ENCODE measurements at places on chromosomes 2 and 18.

DNA sequence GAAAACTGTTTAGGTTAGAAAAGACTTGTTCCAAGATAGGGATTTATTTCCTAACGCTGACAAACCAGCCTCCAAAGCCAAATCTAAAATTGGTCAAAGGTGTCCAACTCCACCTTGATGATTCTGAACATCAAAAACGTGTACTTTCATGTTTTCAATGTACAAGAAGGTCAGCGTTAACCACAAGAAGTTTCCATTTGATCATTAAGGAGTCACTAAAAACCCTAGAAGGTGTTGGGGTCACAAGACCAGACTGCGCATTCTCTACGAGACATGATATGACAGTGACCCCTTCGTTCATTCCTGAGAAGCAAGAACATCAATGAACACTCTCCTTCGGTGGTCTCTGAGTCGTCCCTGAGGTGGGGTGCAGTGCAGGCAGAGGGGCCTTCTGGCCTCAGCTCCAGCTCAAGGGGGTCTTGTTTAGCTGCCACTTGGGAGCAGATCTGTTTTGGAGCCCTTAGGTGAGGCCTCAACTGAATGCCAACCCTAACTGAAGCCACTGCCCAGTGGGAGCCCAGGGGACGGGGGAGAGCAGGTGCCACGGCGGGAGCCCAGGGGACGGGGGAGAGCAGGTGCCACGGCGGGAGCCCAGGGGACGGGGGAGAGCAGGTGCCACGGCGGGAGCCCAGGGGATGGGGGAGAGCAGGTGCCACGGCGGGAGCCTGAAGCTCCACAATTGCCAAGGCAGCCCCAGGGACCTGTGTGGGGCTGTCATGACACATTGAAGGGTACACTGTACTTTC lies 55.2 kb downstream of the PARD6G start:
- DNase-seq: no peak

- no peak for DNase-seq
Observed at GRCh38 chr2:235864302-235864701, 303.9 kb downstream of the GBX2 start.

GRCh38 chr2:21228041-21228895 lies 104.5 kb downstream of the TDRD15 start:
- DNase-seq: no peak

- DNase-seq: no peak
Observed at GRCh38 chr2:239700686-239701345, 300.0 kb upstream of the HDAC4 start.

- no peak for DNase-seq
Observed at GRCh38 chr2:96683972-96684820, 41.6 kb downstream of the FER1L5 start.

DNA sequence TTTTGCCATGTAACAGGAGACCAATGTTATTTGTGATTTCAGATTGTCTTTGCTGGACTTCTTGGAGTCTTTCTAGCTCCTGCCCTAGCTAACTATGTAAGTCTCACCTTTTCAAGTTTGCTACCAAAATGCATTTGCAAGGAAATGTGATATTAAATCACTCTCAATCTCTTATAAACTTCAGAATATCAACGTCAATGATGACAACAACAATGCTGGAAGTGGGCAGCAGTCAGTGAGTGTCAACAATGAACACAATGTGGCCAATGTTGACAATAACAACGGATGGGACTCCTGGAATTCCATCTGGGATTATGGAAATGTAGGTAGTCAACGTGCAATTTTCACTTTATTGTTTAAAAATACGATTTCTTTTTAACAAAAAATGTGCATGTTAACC lies 3.0 kb downstream of the GKN1 start:
- DNase-seq: no peak

DNA sequence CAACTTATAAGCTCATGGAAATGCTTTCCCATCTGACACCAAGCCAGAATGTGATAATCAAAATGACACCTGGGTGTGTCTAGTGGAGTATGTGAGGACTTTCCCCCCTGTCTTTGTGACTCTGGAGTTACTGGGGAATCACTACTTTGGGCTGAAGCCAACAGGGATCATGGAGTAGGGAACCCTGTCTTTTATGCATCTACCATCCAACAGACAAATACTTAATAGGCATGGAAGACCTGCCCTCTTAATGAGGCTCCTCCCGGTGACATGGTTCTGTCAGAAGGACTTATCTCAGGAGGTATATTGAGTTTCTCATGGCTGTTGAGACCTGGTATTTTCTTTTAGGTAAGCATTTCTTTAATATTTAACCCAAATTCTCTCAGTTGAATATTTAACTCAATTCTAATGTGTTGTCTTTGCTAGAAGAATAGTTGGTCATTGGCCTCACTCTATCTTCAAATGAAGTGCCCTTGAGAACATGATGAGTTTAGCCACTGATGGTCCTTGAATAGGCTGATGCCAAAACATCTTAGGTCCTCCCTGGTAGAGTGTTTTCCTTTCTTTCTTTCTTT lies 42.1 kb downstream of the TGIF1 start:
- DNase-seq: no peak

- DNase-seq: no peak
Observed at GRCh38 chr18:9133225-9133624, 3.4 kb upstream of the ANKRD12 start.

DNA sequence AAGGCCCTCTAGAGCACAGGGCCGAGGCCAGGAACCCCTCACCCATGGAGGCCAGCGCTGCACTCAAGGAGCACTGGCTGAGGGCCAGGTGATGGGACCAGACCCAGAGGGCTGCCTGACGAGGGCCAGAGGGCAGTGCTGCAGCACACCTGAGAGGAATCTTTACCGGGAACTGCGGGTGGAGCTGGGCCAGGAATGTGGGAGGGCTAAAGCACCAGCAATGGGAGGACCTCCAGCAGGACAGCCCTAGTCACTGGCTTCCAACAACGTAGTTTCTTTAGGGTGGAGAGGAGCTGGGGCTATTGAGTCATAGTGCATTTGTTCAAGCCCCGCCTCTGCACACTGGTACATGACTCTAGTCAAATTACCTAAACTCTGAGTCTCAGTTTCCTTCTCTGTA lies 143.4 kb downstream of the TMEM17 start:
- DNase-seq: no peak

- no peak for DNase-seq
Observed at GRCh38 chr2:52632543-52632942, 1135.1 kb upstream of the CHAC2 start.

DNA sequence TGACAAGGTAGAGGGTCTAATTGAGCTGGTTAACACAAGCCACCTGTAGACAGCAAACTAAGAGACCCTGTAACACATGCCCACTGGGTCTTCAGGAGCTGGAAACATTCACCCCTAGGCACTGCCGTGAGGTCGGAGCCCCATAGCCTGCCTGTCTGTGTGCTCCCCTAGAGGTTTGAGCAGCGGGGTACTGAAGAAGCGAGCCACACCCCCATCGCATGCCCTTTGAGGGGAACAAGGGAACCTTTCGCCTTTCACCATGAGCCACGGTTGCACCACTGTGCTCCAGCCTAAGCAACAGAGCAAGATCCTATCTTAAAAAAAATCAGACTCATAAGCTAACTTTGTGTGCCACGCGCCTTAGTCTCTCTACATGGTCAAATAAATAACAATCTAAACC lies 36.2 kb upstream of the RAB27B start:
- DNase-seq: no peak

DNA sequence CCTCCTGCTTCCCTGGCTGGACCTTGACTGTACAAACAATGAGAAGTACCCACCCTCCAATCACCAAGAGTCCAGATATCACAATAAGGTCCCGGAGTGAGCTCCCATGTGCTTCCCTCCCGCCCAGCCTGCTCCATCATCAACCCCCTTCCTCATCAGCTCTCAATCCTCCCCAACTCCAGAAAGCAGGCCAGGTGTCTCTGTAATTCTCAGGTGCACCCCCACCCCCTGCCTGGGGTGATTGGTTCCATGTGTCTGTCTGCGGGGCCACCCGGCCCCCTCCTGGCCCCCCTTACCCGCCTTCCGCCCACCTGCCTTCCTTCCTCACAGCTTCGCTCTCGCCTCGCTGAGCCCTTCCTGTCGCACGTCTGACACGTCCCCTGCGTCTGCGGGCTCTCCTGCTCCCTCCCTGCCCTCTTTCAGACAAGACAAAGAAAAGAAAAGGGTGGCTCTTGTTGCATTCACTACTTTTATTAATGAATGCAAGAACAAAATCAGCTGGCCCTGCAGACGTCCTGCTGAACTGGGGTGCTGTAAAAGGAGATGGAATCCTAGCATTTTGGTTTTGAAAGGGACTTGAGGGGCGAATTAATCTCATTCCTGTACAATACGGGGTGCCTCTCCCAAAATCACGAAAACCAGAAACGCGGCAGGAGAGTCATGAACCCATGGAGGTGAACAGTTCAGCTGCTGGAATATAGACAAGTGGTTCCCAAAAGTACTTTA lies 26.5 kb upstream of the IGFBP2 start:
- peak; percentile 34 for DNase-seq

DNA sequence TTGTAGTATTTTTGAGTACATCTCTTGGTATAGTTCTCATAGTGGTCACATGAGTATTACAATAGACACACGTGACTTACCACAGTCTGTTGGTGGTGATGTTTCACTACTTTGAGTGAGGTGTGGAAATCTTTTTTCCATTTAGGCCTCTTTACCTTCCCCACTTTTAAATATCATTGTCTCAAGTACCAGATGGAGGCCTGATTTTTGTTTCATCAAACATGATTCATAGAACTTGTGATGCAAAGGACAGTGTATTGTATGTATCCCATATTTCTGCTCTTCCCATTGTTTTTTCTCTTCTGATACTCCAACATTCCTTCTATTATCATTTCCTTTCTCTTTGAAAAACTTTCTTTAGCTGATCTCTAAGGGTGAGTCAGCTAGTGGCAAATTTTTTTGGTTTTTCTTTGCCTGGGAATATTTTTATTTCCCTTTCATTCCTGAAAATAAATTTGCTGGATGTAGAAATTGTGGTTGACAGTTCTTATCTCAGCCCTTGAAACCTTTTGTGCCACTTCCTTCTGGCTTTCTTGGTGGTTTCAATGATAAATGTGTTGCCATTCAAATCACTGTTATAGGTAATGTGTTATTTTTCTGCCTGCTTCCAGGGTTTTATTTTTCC lies 32.8 kb downstream of the RFX8 start:
- DNase-seq: no peak

DNA sequence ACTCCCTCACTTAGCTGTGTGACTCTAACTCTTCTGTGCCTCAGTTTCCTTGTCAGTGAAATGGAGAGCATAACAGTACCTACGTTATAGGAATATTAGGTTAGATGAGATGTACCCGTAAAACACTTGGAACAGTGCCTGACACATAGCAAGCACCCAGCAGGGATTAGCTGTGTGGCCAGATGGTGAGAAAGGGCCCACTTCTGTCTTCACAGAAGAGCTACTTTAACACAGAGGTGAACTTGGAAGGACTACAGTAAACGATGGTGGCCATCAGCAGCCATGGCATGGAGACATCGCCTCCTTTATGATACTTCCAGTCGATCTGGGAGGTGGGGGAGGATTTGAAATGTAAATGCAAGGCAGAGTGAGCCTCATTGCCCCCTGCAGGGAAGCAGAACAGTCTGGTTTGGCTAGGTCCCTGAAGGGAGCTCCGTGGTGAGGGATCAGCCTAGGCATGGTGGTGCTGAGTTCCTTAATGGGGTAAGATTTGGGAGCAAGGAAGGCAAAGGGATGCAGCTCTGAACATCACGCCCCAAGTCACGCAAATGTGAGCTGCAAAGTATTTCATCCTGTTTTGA lies 101.7 kb upstream of the ALPP start:
- DNase-seq: no peak

- DNase-seq: no peak
Observed at GRCh38 chr2:98854682-98855081, 81.3 kb downstream of the CRACDL start.

DNA sequence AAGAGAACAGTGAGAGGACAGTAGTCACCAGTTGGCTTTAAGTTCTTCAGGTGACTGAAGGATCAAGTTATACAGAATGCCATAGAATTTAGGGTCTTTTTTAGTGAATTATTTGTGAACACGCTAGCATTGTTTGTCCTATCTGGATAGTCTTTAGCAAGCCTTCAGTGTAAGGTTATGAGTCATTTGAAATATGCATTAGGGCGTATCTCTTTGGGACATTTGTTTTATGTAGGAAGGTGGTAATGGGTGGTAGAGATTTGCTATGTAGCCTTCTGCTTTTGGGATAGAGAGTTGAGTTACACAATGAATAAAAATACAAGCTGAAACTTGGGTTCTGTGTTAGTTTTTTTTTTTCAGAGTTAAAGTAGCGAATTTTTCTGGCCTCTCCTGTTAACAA lies 13.0 kb downstream of the ACTR2 start:
- no peak for DNase-seq

DNA sequence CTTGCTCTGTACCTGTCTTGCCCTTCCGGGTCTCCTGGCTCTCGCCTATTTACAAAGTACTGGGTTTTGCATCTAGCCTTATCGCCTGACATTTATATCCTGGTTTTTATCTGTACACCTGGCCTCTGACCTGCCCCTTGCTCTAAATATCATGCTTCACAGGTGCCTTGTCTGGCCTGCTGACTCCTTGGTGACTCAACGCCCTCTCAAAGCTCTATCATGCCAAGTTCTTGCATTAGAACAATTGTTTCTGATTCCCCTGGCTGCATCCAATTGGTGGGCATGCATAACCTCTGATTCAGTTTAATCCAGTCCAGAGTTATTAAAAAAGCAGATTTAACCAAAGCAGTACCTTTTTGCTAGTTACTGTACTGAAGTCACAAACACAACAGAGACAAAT lies 113.9 kb upstream of the CCDC68 start:
- DNase-seq: no peak

- DNase-seq: no peak
Observed at GRCh38 chr18:21703241-21703820, 1.2 kb downstream of the ABHD3 start.

DNA sequence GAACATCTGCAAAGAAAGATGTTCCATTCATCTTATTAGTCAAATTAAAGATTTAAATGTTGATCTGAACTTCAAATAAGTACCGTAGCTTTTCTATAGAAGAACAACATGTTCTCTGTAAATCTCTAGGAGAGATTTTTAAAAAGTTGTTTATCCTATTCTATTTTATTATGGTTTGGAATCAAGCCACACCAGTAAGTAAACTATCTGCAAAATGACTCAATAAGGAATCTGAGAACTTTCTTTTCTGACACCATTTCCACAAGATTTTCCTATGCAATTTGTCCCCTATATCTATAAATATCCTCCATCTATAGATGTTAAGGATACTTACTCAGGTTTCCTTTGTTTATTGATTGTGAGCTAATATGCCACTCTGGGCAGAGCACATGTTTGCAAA lies 736.6 kb downstream of the CBLN2 start:
- DNase-seq: no peak

- no peak for DNase-seq
Observed at GRCh38 chr2:128727914-128728313, 409.2 kb upstream of the HS6ST1 start.

DNA sequence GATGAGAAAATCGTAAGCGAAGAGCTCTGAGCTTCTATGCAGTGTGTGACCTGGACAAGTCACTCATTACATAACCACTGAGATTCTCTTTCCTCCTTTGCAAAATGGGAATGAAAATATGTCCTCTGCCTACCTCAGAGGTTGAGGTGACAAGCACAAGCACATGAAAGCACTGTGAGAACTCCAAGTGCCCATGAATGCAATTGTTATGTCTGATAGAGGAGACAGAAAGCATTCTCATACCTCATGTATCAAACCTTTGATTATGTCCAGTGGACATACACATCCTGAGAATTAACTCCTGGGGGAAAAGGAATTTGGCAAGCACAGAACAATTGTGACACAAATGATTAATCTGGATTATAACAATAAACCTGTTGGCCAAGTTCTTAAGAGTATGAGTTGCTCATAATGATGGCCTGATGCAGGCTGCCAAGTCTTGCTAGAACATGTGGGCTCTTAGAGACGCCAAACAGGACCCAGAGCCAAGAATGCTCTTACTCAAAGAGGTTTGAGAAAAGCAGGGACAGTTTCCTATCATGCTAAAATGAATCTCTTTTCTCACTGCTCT lies 8.5 kb upstream of the RMDN2 start:
- no peak for DNase-seq

All from activated T-cell treated with anti-CD3 and anti-CD28 coated beads for 24 hours (primary cell).